Right renal pelvis (tissue), 4 donors: ENCODE measurements at places on chromosomes 5 and 9. TPM values are rescaled to one million over a fixed set of nuclear protein-coding genes. Genes with fewer than 3 reads are reported as not detected.

GRCh38 chr9:34633851-34634550, 3.6 kb downstream of the SIGMAR1 start:
- DNase-seq, result no peak

DNA sequence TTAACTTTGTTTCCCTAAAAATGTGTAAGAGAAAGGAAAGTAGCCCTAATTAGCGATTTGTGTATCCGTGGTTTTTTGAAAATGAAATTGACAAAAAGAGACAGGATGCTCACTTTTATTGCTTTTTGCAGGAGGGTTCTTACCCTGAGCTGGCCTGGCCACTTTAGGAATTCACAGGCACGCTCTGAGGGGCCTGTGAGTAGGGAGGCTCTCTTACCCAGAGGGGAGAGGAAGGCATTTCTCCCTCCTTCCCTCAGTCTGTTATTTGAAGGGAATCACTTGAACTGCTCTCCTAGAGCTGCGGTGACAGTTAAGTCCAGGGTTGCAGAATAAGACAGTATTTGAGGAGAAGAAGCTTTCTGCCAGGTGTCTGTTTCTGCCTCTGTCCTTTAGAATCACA, 16.7 kb downstream of the PIK3R1 start:
- no peak for DNase-seq

C1QTNF2 gene
- 1.7 TPM for polyA plus RNA-seq

GRCh38 chr5:169242175-169242848, 58.6 kb downstream of the SLIT3 start:
- DNase-seq, result no peak

GRCh38 chr9:129399634-129399990, 221.3 kb downstream of the C9orf50 start:
- no peak for DNase-seq

DNA sequence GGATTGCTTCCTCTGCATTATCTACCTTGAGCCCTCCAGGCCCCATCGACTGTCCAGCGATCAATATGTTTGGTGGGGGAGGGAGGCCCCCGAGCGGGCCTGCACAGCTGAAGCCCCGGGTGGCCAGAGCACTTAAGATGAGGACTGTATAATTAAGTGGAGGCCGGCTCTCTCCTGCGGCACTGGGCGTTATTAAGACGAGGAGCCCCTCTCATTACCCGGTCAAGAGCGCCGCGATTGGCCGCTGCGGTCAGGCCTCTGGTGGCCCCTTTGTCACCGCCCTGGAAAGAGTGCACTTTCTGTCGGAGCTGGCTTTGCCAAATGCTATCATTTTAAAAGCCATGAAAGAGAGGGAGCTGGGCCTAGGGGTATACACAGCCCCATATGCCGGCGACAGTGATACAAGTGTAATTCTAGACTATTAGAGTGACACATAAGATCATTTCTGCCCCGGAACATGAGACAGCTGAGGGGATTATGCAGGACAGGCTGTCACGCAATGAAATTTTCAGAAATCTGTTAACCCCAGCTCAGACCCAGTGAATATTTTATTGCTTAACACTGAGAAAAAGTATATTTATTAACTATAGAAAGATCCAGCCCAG, 106.3 kb upstream of the IRX1 start:
- DNase-seq, result no peak

DNA sequence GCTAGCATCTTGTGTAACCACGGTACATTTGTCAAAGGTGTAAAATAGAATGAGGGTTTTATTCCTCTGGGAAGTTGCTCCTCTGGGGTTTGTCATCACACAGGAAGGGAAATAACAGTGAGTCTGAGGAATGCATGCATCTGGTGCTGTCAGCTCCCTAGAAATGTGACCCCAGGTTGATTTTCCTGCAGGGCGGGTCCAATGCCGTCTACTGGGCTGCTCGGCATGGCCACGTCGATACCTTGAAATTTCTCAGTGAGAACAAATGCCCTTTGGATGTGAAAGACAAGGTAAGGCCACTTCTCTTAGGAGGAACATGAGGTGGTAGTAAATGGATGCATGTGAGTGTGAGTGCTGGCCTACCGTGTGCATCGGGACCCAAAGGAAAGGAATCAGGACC, 78.8 kb upstream of the CTSL start:
- no peak for DNase-seq

GRCh38 chr9:70045452-70045851, 1.8 kb downstream of the MAMDC2 start:
- DNase-seq, result no peak

AGXT2 gene
- 79.6 TPM for polyA plus RNA-seq

ACTBL2 gene
- not detected for polyA plus RNA-seq

GRCh38 chr5:53369681-53370080, 110.7 kb upstream of the FST start:
- no peak for DNase-seq

- DNase-seq, result no peak
These were observed 279.8 kb upstream of the POU5F2 start for GRCh38 chr5:94021246-94021645.

DNA sequence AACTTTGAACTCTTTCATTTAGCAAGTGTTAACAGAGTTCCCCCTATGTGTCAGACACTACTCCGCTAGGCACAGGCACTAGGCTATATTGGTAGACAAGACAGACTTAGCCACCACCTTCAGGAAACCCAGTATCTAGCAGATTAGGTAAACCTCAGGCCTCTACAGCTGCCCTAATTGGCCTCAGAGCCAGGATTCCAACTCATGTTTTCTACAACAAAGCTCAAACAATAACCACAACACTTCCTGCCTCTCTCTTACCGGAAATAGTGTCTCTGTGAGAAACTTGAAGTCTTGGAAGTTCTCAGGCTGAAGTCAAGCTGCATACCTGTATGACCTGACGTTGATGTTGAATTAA, 116.6 kb upstream of the SLC44A1 start:
- no peak for DNase-seq
